ENCODE measurements at places on chromosomes 7 and 10.
A peak's percentile ranks its signal among the peaks of the same experiment; 100 is the strongest.

DNA sequence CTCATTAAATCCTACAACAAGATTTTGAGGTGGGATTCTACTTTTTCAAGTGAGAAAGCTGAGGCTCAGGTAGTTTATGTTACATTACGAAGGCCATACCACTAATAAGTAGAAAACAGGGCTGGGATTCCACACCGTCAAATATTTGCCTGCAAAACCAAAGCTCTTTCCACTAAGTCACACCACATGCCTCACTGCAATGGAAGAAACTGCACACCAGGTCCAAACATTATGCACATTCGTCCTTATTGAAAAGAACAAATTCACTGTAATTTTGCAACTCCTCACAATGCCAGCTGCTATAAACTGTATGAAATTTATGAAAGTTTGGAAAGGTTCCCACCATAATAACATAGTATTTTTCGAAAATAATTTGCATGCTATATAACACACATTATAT lies 66.5 kb downstream of the DGKB start:
- no peak for DNase-seq

DNA sequence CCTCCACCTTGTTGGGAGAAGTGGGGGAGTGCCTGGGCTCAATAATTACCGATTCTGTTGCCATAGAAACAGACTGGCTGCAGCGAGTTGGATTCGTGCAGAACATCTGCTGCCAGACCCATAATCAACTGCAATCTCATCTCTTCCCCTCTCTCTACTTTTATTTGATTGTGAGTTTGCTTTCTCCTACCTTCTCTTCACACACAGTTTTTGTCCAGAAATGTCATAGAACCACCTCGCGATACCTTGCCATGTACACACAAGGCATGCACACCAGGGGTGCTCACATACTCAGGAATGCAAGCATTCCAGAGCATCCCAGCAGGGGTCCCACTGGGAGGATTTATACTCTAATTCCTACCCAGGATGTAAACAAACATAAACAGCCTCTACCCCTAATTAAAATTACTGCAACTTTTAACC lies 262.2 kb upstream of the AOAH start:
- DNase-seq, result no peak

- no peak for DNase-seq
Measured at GRCh38 chr7:106278695-106279094, 6.1 kb downstream of the NAMPT start.

DNA sequence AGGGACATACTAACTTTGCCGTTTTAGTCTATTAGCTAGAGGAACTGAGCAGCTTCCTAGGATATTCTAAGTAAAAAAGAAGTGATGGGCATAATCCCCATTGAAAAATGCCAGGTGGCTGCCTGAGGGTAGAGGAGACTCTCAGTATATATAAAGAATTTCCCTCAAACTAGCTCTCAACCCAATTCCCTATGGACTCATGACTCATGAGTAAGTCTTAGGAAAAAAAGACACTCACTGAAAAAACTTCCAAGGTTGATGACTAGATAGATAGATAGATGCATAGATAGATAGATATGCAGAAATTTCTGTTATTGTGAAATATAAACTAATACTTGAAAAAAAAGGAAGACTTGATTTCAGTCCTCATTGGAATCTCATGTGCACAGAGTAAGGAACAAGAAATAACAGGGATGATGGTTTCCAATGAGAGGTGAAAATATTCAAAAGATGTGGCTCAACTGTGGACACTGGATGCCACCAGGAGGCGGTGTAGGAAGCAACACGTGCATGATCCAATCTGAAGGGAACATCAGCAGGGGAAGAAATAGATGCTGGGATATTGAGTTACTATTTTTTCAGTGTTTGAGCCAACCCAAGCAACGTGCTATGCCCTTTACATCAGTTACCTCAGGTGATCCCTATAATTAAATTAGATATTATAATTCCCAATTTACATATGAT lies 711.0 kb upstream of the LRRTM3 start:
- no peak for DNase-seq

DNA sequence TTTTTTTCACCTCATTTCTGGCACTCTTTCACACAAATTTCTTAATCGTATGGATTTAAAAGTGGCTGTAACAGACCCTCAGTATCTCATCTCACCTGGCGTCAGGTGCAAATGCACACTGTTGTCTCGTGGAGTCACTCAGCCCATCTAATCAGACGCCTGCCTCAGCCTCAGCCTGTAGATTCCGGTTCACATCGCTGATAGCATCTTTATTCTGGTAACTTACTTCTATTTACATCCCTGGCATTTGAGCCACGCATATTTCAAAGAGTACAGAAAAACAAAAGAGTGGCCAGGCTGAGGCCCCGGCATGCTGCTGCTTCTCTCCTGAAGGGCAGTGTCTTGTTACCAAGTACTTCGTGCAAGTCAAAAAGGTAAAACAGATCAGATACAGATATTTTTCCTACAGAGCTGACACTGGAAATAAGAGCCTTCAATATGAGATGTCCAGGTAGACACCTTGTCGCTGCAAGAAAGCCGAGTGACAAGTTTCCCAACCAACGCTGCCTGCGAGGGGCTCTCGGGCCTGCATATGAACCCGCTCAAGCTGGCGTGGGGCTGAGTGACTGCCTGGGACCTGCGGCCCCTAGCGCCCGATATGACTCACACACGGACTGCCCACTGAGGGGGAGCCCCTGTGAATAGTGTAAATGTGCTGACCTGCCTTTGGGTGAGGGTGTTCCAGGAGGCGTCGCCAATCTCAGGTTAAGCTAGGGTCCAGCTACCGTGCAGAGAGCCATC lies 4.3 kb downstream of the VIPR2 start:
- no peak for DNase-seq

DNA sequence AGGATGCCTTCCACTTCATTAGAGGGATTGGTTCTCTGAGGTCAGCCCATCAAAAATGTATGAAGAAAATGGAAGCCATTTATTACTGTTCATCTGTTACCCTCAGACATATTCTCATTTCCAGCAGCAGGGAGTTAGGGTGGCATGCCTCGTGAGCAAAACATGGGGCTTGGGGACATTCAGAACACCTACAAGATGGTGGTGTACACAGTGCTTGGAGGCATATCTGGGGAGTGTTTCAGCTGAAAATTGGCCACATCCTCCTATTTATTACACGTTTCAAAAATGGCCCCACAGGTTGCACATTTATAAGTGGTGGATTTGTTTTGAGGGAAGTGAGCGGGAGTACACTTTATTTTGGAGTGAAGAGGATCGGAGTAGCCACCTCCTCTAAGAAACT lies 93.4 kb downstream of the SPAG6 start:
- no peak for DNase-seq

DNA sequence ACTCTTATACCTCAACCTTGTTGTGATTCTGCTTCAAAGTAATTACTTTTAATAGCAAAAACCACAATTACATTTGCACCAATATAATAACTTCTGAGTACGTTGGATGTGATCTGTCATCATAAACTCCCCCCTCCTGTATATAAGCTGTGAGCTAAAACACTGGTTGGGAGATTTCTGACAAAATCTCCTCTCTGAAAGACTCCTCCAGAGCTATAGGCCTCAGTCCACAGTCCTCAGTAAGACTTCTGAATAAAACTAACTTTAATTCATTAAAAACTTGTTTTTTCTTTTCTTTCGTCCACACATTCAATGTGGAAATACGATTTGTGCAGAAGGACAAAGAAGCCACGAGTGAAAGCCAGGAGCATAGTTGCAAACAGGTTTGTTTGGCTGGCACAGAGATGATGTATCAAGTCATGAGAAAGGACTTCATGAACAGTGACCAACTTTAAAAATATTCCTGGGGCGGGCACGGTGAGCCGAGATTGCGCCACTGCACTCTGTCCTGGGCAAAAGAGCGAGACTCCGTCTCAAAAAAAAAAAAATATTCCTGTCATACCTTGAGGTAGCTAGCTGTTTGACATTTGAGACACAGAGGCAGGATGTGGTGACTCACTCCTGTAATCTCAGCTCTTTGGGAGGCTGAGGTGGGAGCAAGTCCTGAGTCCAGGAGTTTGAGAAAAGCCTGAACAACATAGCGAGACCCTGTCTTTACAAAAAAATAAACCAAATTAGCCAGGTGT lies 91.1 kb upstream of the ARHGAP21 start:
- peak; percentile 5 for DNase-seq

DNA sequence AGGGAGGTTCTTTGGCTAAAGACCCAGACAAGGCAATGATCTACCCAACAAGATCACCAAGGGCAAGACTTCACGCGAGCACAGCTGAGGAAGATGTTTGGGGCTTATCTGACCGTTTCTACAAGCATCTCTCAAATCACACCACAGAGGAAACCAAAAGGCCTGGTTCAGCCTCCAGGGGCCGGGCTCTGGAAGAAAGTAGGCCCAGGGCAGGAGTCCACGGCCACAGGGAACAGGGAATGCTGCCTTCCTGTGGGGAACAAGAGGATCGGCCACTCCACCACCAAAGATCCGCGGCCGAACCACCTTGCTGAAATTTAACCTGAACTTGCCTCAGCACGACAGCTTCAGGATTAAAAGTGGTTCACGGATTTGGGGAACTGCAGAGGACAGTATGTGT lies 332.5 kb downstream of the PTPRN2 start:
- DNase-seq, result no peak

DNA sequence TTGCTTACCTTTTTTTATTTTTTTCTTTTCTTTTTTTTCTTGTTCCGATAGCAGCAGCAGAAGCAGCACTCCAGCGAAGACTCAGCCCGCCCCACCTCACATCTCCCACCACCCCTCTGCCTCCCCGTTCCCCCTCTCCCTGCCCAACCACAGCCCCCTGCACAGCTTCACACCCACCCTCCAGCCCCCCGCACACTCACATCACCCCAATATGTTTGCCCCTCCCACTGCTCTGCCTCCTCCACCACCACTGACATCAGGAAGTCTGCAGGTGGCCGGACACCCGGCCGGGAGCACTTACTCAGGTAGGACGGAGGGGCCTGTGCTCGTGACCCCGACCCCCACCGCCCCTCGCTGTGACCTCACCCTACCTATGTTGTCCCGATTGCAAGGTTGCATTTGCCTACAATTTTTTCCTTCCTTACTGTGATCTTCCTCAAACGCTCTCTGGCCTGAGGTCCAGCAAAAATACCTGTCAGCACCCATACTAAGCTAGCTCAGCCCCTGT lies 367.2 kb upstream of the GALNT17 start:
- no peak for DNase-seq

DNA sequence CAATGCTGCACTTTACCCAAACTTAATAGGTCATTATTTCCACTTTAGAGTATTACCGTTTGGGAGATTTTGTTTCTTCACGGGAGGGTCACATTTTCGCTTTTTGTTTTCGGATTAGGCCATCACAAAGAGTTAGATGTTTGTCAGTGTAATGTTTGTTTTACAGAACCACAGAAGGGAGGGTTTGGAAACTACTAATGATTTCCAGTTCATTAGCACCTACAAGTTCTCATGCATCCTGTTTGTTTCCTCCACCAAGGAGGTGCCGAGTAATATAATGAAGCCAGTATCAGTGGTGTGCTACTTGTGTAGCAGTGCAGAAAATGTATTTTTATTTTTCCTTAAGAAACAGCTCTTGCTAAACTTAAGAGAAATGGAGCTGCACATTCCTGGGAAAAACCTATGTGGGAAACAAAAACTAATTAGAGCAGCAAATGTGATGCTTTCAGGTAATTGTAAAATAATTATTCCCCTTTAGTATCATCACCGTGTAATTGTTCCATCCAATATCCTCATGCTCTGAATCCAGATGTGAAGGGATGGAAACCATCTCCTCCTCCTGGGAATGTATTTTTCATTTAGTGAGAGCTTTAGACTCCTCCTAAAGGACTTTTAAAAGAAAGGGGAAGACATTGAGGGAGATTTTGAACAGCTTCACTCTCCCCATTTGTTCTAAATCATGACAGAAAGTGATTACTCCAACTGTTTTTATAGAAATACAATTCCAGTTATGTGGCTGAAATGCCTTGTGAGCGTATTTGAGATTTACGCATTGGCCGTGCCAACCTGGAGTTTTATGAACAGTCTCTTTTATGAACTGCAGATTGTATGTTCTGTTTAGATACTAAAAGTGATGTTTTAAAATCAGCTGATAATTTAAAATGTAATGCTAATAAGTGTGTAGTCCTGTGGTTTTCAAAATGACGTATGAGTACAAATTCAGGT lies 5.6 kb downstream of the CELF2 start:
- no peak for DNase-seq

- DNase-seq, result no peak
Measured at GRCh38 chr10:121617176-121617575, 18.9 kb upstream of the FGFR2 start.

DNA sequence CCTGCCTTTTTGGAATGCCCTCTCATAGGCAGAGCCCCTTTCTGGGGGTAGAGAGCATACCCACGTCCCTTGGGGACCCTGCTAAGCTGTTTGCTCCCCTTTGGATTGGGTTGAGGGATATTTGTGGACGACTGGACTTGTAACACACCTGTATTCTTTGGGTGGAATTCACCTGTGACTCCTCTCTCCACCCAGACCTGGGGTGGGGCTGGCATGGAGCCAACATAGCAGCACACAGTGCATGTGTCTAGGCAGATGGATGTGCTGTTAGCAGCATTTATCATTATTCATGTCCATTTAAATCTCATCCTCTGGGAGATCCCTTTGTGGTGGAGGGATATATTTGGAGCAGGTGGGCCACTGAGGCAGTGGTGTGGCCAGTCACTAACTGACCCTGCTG lies 51.0 kb downstream of the CDH23 start:
- no peak for DNase-seq

DNA sequence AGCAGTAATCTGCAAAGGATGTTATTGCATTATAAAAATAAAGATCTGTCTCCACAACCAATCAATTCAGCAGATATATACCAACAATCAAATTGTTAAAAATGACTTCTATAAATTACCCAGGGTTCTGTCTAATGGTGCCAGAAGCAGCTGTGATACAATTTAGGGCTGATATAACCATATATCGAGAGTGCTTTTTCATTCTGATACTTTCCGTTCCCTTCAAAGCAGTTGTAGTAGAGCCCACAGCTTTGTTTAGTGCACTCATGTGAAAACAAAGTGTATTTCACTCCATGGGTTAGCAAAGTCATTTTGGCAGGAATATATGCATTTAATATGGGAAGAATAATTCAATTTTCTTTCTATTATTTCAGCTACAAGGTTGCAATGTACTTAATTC lies 83.1 kb upstream of the CHCHD3 start:
- no peak for DNase-seq

DNA sequence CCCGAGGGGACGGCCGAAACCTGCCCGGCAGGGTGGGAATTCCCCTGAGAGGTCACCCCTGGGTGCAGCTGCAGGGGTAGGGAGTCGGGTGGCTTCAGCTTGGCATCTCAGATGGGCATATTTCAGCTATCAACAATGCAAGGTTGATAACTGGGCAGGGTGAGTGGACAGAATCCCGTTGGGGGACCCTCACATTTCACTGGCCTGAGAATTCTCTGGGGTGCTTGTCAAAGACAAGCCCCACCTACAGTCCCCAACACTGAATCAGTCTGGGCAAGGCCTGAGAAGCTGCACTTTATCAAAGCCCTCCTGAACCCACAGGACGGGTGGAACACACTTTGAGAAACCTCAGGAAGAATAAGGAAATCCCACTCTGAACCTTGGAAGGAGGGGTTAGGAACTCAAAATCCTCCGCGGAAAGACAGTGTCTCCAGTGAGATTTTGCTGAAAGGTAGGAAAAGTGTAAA lies 3.1 kb downstream of the RGS10 start:
- DNase-seq, result no peak

Measured in AG08396 (cell line).